ENCODE measurements at places on chromosomes 1 and 21. TPM values are rescaled to one million over a fixed set of nuclear protein-coding genes. Genes with fewer than 3 reads are reported as not detected.

DNA sequence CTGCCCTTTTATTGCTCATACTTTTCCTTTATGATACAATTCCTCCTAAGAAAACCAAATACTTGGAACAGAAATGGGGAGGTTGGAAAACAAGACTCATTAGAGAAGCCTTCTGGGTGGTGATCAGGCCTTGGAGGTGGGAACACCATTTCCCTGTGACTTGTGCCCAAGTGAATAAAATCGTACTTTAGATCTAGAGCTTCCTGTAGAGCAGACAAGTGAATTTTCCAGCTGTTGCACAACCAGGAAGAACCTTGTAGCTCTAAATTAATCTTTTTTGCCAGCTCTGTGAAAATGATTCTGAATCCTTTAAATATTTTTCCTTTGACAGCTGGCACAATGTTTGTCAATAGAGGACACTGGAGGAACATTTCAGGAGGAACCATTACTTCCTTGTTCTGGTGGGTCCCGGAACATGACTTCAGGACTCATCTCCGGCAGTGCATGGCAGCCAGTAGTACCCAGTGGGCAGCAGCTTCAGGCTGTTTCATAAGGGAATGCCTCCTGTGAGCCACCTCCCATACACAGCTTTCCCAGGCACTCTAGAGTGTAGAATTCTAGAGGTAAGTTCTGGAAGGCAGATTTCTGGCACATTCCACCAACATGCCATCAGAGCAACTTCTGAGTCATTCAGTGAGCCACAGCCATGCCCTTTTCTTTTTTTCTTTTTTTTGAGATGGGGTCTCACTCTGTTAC lies 5.5 kb upstream of the SNAPIN start:
- DNase-seq, result no peak

DNA sequence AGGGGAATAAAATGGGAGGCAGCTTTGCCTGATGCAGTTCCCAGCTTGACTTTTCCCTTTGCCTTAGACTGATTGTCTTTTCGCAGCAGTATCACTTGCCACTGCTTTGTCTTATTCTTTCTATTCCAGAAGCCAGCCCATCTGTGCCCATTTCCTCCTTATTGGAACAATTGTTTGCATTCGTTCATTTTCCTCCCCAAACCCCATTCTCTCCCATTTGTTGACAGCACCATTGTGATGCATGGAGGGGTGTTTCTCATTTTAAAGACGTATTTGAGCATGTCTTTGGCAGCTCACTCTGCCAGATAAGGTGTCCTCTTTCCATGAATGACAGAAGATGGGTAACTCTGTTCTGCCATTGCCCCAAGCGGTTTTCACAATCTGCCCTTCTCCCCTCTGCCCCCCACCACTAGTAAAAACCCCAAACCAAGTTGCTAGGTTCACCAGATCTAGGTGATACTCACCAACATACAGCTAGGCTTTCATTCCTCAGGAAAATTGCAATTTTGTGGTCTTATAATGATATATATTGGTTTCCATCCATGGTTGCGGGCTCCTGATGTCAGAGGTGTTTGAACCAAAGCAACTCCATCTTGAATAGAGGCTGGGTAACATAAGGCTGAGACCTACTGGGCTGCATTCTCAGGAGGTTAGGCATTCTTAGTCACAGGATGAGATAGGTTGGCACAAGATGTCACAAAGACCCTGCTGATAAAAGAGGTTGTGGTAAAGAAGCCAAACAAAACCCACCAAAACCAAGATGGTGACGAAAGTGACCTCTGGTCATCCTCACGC lies 30.8 kb downstream of the SERBP1 start:
- no peak for DNase-seq

DNA sequence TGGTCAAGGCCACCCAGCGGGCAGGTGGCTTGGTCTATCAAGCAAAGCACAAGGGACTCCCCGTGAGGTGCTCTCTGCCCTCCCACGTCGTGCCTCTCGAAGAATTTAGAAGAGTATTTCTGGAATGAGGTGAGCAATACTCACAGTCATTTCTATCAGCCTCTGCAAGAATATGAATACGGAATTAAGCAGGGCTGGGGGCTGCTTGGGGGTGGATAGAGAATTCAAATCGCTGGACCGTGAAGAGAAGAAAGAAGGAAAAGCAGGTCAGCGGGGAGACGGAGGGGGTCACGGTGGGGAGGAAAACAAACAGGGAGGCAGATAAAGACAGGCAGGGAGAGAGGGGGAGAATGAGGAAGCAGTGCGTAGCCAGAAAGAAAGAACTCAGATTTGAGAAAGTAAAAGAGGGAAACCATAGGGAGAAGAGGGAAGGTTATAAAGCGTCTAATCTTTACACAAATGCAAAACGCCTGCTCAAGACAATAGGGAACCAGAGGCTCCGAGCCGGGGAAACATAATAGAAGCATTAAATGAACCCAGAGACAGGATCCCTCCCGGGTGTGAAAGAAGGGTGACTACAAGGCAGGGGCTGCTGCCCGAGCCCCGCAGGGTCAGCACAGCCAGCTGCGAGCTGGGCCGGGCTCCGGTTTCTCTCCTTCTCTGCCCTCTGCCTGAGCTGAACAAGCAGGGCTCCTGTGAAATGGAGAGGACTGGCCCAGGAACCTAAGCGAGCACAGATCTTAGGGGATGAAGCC lies 2.1 kb upstream of the EDN2 start:
- no peak for DNase-seq

The IL10 gene
- total RNA-seq, result under 0.01 TPM

The CCDC30 gene
- 1.3 TPM for total RNA-seq

Data from hematopoietic multipotent progenitor cell (in vitro differentiated cells).